ENCODE measurements at places on chromosomes 12 and 14.
A peak's percentile ranks its signal among the peaks of the same experiment; 100 is the strongest.

DNA sequence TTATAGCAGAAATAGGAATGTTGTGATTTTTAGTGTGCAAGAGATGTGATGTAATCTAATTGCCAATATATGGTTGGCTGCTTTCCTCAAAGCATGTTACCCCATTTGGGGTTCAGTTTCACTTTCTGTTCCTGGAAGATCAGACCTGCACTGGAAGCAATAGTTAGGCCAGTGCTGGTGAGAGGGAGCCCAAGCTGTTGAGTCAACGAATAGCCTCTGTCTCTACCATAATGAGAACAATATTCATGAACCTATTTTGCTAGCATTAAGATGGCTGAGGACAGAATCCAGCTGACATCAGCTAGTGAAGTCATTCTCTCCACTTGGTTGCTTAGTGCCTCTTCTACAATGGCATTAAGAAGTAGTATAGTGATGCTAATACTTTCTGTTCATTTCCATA, 379.9 kb upstream of the DCN start:
- DNase-seq = no peak

- DNase-seq = no peak
These were observed 1.6 kb downstream of the ABCB9 start for GRCh38 chr12:122964439-122965257.

GRCh38 chr14:58789736-58790135, 152.0 kb downstream of the DACT1 start:
- no peak for DNase-seq

- DNase-seq = no peak
These were observed 392.9 kb downstream of the NOVA1 start for GRCh38 chr14:26204728-26205479.

- DNase-seq = peak; percentile 37
These were observed 162.9 kb downstream of the LRIG3 start for GRCh38 chr12:58757422-58757821.

DNA sequence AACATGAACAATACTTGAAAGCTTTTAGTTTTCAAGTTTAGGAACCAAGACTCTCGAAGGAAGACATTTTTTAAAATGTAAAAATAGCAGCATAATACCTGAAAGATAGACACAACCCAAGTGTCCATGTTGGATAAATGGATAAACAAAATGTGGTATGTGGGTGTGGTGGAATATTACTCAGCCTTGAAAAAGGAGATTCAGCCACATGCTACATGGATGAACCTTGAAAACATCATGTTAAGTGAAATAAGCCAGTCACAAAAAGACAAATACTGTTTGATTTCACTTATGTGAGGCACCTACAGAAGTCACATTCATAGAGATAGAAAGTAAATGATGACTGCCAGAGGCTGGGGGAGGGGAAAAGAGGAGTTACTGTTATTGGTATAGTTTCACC, 228.7 kb downstream of the FBXL14 start:
- DNase-seq = no peak

- no peak for DNase-seq
These were observed 64.3 kb downstream of the KDM2B start for GRCh38 chr12:121516437-121517011.

DNA sequence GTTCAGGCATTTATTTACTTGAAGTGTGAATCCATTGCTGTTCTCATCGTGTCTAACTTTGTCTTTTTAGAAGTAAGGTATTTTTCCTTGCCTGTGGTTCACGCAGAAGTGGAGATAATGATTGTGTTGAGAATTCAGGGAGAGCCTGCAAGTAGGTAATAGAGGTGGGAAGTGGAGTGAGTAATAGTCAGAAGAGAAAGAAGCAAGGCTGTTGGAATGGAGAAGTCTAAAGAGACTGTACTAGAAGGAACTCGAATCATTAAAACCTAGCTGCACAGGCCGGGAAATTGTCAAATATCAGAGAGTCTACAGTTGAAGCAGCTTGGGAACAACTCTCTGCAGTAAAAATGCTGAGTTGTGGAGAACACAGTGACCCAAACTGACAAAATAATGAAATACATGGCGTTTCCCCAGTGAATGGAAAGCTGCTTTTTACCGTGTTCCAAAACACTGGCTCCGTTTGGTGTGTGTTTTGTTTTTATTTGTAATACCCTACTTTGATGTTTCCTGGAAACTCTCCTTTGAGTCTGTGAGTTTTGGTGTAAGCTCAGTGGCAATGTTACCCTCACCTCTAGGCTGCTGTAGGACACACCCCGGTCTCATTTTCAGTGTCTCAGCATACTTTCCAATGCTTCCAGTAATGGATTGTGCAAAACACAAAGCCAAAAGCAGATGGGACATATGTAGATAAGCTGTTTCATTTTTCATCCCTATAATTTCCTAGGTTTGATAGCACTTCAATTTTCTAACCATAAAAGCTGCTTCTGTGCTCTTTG, 146.6 kb downstream of the CRADD start:
- no peak for DNase-seq

DNA sequence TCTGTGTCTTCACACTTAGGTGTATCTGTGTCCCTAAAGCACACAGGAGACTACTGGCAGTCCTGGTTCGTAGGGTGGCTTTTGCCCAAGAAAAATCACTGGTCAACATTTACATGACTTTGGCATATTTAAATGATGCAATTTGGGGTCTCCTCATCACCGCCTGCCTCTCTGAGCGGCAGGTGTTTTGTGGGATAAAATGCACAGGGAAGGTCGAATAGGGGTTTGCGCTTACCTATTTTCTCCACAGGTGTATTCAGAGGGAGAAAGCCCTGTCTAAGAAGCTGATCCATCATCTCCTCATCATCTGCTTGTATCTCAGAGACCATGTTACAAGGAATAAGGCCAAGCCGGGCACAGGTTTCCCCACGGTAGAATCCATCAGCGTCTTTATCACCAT, 74.7 kb downstream of the PIWIL1 start:
- no peak for DNase-seq

DNA sequence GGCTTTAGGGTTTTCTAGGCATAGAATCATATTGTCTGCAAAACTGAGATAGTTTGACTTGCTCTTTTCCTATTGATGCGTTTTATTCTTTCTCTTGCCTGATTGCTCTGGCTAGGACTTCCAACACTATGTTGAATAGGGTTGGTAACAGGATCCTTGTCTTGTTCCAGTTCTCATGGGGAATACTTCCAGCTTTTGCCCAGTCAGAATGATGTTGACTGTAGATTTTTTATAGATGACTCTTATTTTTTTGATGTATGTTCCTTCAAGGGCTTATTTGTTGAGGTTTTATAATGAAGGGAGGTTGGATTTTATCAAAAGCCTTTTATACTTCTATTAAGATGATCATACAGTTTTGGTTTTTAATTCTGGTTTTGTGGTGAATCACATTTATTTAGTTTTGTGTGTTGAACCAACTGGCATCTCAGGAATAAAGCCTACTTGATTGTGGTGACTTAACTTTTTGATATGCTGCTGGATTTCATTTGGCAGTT, 478.2 kb downstream of the TMEM117 start:
- no peak for DNase-seq

- no peak for DNase-seq
These were observed 814.4 kb downstream of the FSCB start for GRCh38 chr14:43692706-43693105.

DNA sequence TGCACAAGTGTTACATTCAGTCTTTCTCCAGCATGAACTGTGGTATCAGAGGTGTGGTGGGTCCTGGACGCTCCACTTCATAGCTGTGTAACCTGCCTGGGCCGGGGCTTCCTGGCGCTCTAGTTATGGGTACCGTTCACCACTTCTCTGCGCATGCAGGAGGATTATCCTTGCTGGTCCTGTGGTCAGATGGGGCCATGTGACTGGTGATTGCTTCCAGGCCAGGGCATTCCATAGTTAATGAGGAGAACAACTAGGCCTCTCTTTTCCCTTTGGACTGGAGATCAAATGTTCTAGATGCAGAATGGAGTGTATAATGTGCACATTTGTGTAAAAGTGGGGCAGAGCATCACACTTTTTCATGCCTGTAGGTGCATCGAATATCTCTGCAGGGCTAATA, 444.0 kb downstream of the AACS start:
- DNase-seq = no peak

DNA sequence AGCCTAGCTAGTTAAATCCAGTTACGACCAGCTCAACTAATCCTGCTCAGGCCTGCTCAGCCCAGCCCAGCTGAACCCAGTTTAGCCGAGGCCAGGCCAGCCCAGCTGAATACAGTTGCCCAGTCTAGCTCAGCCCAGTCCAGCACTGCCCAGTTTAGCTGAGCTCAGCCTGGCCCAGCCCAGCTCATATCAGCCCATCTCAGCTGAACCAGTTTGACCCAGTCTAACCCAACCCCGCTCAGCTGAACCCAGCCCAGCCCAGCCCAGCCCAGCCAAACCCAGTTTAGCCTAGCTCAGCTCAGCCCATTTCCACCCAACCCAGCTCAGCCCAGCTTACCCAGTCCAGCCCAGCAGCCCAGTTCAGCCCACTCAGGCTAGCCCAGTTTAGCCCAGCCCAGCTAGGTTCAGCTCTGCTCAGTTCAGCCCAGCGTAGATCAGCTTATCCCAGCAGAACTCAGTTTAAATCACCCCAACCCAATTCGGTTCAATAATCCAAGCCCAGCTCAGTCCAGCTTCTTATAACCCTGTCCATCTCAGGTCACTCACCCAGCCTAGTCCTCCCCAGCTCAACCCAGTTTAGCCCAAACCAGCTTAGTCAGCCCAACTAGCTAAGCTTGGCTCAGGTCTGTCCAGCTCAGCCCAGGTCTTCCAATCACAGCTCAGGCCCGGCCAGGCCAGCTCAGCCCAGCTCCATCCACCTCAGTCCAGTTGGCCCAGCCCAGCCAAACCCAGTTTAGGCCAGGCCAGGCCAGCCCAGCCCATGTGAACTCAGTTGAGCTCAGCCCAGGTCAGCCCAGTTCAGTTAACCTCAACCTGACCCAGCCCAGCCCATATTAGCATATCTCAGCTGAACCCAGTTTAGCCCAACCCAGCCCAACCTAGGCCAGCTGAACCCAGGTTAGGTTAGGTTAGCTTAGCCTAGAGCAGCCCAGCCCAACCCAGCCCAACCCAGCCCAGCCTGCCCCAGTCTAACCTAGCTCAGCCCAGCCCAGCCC, 76.7 kb downstream of the TMEM121 start:
- DNase-seq = no peak

GRCh38 chr12:84891106-84891838, 21.3 kb downstream of the SLC6A15 start:
- DNase-seq = no peak

DNA sequence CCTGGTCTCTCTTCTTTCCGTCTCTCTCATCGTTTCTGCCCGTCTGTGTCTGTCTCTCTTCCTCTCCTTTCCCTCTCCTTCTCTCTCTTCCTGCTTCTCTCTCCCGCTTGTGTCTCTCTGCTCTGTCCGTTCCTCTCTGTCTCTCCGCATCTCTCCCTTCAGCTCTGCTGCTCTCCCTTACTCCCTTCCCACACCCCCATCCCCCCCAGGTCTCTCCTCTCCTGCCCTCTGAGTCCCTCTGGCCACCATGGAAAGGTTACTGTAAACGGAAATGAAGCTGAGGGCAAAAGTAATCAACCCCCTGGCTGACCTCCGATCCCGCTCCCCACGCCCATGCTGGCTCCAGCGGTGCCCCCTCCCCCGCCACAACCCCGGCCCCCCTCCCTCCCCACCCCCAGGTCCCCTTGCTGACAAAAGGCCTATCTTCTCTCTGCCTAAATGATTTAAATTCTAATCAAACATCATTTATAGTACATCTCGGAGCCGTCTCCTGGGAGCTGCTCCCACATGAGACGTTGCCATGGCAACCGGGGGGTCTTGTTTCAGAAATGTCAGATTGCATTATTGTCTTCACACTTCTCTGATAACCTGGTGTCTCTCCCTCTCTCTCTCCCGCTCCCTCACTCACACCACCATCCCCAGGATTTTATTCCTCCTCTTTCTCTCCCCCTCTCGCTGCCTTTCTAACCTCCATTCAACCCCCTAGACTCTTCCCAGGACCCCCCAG, 203.8 kb downstream of the RBM19 start:
- DNase-seq = no peak

DNA sequence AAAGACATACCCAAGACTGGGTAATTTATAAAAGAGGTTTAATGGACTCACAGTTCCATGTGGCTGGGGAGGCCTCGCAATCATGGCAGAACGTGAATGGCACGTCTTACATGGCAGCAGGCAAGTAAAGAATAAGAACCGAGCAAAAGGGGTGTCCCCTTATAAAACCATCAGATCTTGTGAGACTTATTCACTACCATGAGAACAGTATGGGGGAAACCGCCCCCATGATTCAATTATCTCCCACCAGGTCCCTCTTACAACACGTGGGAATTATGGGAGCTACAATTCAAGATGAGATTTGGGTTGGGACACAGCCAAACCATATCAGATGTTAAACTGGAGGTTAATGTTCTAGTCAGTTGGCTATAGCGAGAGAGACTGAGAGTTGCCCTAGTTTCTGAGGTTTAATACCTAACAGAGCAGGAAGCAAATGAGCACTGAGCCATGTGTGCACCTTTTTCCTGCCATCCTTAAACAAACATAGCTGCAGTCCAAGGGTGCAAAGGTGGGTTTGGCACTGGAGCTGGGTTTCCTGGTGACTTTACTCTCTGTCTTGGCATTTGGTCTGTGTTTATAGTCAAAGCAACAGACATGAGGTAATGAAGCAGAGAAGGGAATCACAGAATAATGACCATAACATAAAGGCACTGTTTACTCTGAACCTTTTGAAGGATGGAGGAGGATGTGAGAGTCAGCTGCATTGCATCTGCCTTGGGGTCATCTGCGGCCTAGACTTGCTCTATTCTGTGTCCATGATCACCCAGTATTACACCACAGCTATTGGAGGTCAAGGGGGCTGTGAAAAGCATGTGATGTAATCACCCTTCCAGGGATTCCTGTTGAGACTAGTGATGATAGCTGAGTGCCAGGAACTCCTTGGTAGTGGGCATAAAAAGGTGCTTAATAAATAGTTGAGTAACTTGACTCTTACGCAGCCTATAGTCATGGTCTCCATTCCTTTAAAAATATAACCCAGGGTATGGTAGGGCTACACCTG, 83.6 kb upstream of the USP44 start:
- DNase-seq = no peak

GRCh38 chr14:87994974-87995373, 2.0 kb upstream of the GALC start:
- DNase-seq = no peak

DNA sequence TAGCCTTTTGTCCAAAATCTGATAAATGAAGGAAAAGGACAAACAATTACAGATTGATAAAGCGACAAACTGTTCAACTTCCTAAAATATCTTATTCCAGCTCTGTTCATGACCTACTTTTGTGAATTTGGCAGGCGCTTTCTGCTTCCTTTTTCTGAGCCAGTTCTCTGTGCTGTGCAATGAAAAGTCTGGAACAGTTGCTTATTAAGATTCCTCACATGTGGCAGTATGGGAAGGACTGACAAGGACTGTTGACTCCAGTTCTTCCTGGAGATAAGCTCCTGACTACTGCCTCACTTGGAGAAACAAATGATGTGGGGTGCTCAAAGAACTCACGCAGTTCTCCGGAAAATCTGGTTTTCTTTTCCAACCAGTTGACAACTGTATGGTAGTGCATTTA, 58.3 kb upstream of the ANP32D start:
- DNase-seq = no peak

DNA sequence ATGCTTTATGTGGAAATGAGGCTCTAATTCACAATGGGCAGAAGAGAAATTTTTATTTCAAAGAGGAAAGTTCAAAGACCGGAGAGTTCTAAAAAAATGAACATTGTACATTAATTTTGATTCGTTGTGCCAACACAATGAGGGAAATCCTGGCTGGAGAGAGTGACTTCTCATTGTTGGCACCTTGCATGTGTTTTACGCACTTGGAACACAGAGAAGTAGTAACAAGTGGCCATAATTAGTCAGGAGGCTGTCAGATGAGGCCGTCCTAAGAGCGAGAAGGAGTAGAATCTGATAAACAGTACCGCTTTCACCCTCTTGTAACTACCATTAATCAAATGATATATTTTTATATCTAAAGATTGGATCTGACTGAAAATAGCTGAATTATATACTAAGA, 6.9 kb downstream of the LMO3 start:
- no peak for DNase-seq
